NK-92 treated with Interleukin-12 subunit alpha and Interleukin-12 subunit beta, amount 100 ng/mL, for 24 hours (cell line): ENCODE measurements at places on chromosomes 11 and 22.

GRCh38 chr11:126733685-126734084 is 266.9 kb downstream of the KIRREL3 start:
- DNase-seq, result no peak

DNA sequence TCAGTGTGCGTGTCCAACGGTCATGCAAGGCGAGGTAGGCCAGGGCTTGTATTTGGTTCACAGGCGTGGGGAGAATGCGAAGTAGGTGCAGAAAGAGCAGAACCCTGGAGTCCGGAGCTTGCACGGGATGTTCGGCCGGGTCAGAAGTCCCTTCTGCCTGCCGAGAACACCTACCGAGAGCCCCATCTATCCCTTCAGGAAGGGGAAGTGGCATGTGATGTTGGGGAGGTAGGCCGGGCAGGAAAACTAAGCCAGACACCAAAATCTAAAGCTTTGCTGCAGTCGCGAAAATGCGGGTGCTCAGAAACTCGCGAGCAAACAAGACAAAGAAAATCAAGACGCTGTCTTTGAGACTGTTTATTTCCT is 435 bp upstream of the TAF6L start:
- no peak for DNase-seq

DNA sequence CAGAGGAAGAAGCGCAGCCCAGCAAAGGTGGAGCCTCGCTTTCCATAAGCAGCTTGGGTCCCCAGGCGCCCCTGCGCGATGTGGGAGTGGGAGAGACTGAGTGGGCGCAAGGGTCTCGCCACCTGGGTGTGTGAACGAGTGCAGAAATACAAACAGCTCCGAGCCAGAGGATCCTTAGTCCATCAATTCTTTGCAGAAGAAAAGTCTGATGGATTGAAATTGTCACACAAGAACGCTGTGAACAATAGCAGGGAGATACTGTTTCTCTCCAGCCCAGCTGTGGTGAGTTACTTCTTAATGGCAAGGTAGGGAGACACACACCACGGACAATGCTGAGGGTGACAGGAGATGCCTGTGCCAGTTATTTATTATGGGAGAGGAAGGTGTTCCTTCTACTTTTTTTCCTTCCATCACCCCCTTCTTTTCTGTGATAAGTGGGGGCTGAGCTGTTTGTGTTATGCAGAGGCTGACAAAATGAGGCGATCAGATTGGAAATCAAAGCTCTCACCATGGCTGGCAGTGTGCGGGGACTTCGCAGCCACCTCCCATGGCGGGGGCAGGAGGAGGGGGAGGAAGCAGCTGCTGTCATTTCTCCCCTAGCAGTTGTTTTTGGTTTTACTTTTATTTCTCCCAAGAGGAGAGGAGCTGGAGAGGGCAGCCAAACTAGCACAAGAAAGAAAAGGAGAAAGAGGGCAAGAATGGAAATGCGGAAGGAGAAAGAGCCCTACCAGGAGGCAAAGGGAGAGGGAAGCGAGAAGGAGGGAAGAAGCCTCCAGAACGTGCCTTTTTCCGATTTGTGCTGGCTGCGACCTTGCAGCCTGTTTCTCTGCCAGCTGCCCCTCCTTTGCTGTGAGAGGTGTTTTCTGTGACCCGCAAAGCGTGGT is 755.8 kb downstream of the NTM start:
- no peak for DNase-seq

DNA sequence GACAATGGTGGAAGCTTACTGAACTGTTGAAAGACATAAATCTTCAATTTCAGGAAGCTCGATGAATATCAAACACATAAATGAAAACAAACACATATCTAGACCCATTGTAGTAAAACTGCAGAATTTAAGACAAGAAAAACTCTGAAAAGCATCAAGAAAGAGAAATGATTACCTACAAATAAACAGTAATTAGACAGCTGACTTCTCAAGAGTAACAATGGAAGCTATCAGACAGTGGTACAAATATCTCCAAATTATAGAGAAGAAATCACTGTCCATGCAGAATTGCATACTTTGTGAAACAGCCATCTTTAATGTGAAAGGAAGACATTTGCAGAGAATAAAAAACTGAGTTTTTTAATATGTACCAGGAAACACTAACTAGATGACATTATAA is 45.7 kb downstream of the ANO3 start:
- no peak for DNase-seq

GRCh38 chr11:77440678-77441077 is 33.2 kb downstream of the PAK1 start:
- DNase-seq, result no peak

DNA sequence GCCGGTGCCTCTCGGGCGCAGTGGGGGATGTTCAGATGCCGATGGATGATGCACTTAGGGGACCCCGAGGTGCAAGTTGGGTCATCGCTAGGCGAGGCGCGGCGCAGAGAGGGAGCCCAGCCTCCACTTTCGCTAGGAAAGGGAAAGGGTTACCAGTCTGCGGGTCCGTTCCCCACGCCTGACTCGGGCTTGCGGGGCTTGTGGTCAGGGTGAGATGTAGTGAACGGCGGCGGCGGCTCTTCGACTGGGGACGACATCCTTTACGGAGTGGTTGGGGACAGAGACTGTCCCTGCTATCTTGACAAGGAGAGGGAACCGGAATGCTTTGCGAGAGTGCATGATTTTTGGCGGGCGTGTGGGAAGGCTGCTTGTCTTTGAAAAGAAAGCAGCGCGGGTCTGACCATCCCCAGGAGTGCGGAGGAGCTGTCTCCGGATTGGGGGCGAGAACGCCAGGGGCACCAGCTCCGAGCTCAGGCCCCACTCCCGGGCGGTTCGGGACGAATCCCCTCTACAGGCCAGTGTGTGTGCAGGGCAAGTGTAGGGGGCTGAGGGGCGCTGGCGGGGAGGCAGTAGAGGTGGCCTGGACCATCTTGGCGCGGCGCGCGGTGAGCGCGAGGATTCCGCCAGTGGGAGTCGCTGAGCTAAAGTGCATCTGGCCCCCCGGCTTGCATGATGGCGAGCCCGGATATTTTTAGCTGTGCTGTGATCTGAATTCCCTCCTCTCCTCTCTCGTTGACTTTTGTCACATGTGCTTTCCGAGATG is 1.1 kb downstream of the FAT3 start:
- DNase-seq, result no peak

- DNase-seq, result no peak
Measured at GRCh38 chr22:24190596-24191208, 9.4 kb downstream of the SUSD2 start.

GRCh38 chr11:92790926-92791616 is 178.4 kb upstream of the MTNR1B start:
- no peak for DNase-seq

DNA sequence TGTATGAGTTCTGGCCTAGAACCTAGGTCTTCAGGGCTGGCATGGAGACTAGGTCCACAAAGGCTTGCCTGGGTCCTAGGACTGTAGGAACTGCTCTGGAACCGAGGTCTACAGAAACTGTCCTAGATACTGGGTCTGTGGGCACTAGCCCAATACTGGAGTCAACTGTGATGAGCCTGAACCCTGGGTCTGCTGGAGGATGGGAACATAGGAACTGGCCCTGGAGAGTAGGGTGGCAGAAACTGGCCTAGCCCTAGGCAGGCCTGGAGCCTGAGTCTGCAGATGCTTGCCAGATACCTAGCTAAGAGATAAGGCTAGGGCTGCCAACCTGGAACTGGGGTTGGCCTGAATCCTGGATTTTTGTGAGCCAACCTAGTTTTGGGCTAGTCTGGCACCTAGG is 19.2 kb upstream of the GLYATL2 start:
- DNase-seq, result no peak

GRCh38 chr11:32325187-32325586 is 110.2 kb downstream of the WT1 start:
- no peak for DNase-seq

DNA sequence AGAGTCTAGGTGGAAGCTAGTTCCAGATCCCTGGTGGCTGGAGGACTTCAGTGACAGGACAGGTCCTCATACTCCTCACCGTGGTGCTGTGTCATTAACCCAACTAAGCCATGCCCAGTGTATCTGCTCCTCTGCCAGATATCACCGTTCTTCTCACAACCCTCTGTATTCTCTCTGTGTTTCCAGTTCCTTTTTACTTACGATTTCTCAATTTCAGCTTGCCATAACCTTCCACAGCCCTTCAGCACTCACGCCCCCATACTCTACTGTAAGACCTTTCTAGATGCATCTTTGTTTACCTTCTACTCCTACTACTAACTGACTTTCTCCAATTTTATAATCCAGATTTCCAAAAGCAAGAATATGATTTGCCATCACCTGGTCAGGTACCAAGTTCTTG is 26.1 kb upstream of the RIC3 start:
- no peak for DNase-seq

GRCh38 chr11:69234740-69235710 is 58.9 kb upstream of the MYEOV start:
- DNase-seq, result no peak

- no peak for DNase-seq
Measured at GRCh38 chr11:92866679-92867282, 102.7 kb upstream of the MTNR1B start.

GRCh38 chr22:24431309-24432034 is 4.1 kb downstream of the ADORA2A start:
- no peak for DNase-seq
